ENCODE measurements at places on chromosomes 12 and 14.

- H3K4me3 ChIP-seq = no peak overlapping the region
- H3K27me3 ChIP-seq = no peaks in the 10 kb centered on the region
- no peaks in the 10 kb centered on the region for H3K36me3 ChIP-seq
These were observed 108.5 kb upstream of the SOX5 start for GRCh38 chr12:24057920-24058476.

- H3K4me3 ChIP-seq = no peak overlapping the region
- no peaks in the 10 kb centered on the region for H3K27me3 ChIP-seq
- H3K27ac ChIP-seq = no peak overlapping the region
- no peak for DNase-seq
These were observed 434.1 kb downstream of the NOVA1 start for GRCh38 chr14:26163761-26164160.

DNA sequence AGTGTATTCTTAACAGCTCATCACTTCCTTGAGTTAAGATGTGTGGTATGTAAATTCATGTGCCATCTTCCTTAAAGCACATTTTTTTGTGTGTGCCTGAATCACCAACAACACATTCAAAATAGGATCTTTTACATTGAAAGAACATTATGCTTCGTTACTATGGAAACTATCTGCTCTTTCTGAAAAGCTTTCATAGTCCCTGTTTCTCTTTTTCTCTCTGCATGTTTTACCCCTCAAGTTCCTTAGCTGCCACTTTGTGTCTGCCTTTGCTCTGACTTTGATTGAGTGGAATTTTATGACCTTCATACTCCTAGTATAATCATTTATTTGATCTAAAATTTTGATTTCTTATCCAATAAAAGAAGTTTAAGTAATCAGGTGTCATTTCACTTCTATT is 880.3 kb upstream of the FOXG1 start:
- no peak overlapping the region for H3K27ac ChIP-seq
- DNase-seq = no peak
- H3K4me1 ChIP-seq = no peaks in the 10 kb centered on the region
- H3K4me3 ChIP-seq = no peak overlapping the region

DNA sequence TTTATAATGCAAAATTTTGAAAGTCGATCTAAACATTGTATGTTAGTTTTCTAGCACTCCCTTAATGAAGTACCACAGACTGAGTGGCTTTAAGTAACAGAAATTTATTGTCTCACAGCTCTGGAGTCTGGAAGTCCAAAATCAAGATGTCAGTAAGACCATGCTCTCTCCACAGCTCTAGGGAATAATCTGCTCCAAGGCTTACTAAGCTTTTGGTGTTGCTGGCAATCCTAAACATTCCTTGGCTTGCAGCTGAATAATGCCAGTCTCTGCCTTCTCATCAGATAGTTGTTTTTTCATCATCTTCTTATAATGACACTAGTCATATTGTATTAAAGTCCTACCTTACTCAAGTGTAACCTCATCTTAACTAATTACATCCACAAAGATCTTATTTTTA is 102.2 kb downstream of the RASSF9 start:
- no peaks in the 10 kb centered on the region for H3K4me1 ChIP-seq
- no peak overlapping the region for H3K4me3 ChIP-seq
- no peaks in the 10 kb centered on the region for H3K27me3 ChIP-seq
- no peak overlapping the region for H3K27ac ChIP-seq
- H3K36me3 ChIP-seq = no peaks in the 10 kb centered on the region

DNA sequence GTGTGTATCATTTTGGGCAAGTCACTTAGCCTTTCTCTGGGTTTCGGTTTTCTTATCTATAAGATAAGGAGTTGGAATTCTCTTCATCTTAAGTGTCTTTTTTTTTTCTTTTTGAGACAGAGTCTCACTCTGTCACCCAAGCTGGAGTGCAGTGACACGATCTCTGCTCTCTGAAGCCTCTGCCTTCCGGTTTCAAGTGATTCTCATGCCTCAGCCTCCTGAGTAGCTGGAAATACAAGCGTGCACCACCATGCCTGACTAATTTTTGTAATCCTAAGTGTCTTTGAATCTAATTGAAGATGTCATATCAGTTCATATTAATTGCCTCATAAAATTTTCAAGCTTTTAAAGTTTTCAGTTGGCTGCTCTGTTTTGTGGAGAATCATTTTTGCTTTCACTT is 4.0 kb downstream of the SRGAP1 start:
- DNase-seq = no peak
- H3K27me3 ChIP-seq = peaks cover 37% of the 10 kb centered on the region
- H3K27ac ChIP-seq = no peak overlapping the region
- no peak overlapping the region for H3K4me3 ChIP-seq
- no peaks in the 10 kb centered on the region for H3K36me3 ChIP-seq

GRCh38 chr14:30875788-30876053 is 1.4 kb downstream of the COCH start:
- no peak for DNase-seq
- peak overlapping the region; percentile 78 for H3K4me3 ChIP-seq
- H3K4me1 ChIP-seq = peaks cover 13% of the 10 kb centered on the region
- H3K27me3 ChIP-seq = peaks cover 58% of the 10 kb centered on the region
- no peak overlapping the region for H3K27ac ChIP-seq

GRCh38 chr12:100573292-100574186 is at the start of gene GAS2L3:
Gene GAS2L3 (plus strand): TSS chr12:100573684. CDS start chr12:100594905, 21,221 bp downstream.
- H3K4me1 ChIP-seq = peaks cover 3% of the 10 kb centered on the region
- peak within 1 kb of the TSS; percentile 87 for H3K4me3 ChIP-seq
- no peaks in the 10 kb centered on the region for H3K36me3 ChIP-seq
- H3K27ac ChIP-seq = no peak within 1 kb of the TSS
- peaks cover 46% of the 10 kb centered on the region for H3K27me3 ChIP-seq

- no peak overlapping the region for H3K4me3 ChIP-seq
- H3K27ac ChIP-seq = no peak overlapping the region
- DNase-seq = no peak
- no peaks in the 10 kb centered on the region for H3K36me3 ChIP-seq
- no peaks in the 10 kb centered on the region for H3K27me3 ChIP-seq
These were observed 704.3 kb upstream of the FLRT2 start for GRCh38 chr14:84825481-84826251.

- DNase-seq = no peak
- no peak overlapping the region for H3K4me3 ChIP-seq
- H3K27ac ChIP-seq = no peak overlapping the region
- H3K4me1 ChIP-seq = no peaks in the 10 kb centered on the region
These were observed 75.9 kb downstream of the LIN7A start for GRCh38 chr12:80861641-80862378.

DNA sequence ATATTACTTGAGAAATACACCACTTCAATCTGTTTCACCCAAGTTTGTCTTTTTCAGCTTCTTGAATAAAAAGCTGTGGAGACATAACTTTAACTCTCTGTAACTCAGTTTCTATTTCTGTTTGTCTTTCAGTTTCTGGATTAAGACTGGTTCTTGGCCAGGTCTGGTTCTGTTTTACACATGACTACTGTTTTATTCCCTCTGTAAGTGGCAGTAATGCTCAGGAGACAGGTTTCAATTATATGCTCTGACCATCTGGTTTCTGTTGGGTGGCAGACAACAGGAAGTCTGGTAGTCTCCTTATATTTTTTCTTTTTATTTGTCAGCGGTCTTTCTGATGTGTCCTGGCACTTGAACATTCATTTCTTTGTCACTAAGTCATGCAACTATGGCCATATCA is 102.9 kb downstream of the RPS29 start:
- no peak overlapping the region for H3K27ac ChIP-seq
- H3K36me3 ChIP-seq = no peaks in the 10 kb centered on the region
- no peaks in the 10 kb centered on the region for H3K27me3 ChIP-seq
- peaks cover 8% of the 10 kb centered on the region for H3K4me1 ChIP-seq
- H3K4me3 ChIP-seq = no peak overlapping the region

DNA sequence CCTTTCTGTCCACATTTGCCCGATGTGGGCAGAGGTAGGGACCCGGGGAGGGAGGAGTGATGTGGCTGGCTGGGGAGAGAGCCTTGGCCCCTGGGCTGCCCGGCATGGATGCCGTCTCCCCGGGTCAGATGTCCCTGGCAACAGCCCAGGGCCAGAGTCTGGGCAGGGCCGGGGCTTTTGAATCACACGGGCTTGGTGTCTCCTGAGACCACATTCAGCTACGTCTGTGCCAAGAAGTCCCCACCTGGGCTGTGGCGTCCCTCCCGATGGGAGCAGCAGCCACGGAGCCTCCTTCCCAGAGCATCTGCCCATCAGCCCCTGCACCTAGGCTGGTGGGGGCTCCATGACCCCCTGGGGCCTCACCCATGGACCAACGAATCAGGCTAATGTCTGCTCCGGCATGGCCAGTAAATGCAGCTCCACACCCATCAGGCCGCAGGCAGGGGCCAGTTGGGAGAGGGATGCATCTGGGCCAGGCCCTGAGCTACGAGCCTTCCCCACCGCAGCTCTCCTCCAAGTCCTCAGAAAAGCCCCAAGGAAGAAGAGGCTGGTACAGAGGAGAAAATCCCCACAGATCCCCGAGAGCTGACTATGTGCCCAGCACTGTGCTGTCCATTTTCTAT is 109.4 kb downstream of the RFLNA start:
- no peak for DNase-seq
- H3K4me3 ChIP-seq = no peak overlapping the region
- H3K4me1 ChIP-seq = no peaks in the 10 kb centered on the region
- peaks cover 7% of the 10 kb centered on the region for H3K36me3 ChIP-seq

DNA sequence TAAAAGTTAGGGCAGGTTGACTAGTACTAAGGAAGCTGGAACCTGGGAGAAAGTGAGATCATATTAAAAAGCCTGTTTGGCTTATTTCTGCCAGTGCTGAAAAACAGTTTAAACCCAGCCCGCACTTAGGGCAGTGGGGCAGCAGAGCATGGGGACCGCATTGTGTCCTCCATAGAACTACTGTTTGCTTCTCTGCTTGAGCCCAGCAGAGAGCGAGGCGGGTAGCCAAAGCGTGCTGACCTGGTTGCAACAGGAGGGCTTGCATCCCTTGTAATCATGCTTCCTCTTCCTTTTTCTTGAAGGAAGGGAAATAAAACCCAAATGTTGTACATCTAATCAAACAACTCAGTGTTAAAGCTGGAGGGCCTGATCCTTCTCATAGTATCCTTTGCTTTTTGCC is 82.5 kb upstream of the HOXC13 start:
- H3K27ac ChIP-seq = no peak overlapping the region
- no peaks in the 10 kb centered on the region for H3K4me1 ChIP-seq
- H3K36me3 ChIP-seq = no peaks in the 10 kb centered on the region
- H3K4me3 ChIP-seq = no peak overlapping the region
- no peak for DNase-seq

- H3K4me1 ChIP-seq = no peaks in the 10 kb centered on the region
- DNase-seq = no peak
- peaks cover 3% of the 10 kb centered on the region for H3K27me3 ChIP-seq
These were observed 165.0 kb upstream of the DCN start for GRCh38 chr12:91347481-91348214.

DNA sequence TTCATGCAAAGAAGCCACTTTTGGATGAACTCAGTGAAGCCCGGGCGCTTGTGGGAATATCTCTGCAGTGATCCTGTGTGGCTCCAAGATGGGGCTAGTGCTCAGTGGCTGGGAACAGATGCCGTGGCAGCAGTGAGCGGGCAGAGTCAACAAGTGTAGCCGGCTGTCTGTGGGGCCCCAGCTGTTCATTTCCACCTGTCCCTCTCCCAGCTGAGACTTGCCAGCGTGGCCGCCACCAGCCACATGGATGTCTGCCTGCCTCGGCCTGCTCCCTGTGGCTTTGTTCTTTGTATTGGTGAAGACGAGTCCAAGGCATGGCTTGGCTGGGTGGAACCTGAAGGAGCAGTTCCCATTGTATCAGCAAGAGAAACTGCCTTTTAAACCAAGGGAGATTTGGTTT is 77.3 kb downstream of the NOS1 start:
- no peaks in the 10 kb centered on the region for H3K4me1 ChIP-seq
- H3K4me3 ChIP-seq = no peak overlapping the region
- H3K27ac ChIP-seq = no peak overlapping the region
- H3K36me3 ChIP-seq = no peaks in the 10 kb centered on the region

Data from activated naive CD8-positive, alpha-beta T cell treated with anti-CD3 and anti-CD28 coated beads for 36 hours (primary cell).